ENCODE measurements at places on chromosomes 1 and 21.

- DNase-seq: no peak
Observed at GRCh38 chr21:15514073-15514946, 215.5 kb upstream of the USP25 start.

DNA sequence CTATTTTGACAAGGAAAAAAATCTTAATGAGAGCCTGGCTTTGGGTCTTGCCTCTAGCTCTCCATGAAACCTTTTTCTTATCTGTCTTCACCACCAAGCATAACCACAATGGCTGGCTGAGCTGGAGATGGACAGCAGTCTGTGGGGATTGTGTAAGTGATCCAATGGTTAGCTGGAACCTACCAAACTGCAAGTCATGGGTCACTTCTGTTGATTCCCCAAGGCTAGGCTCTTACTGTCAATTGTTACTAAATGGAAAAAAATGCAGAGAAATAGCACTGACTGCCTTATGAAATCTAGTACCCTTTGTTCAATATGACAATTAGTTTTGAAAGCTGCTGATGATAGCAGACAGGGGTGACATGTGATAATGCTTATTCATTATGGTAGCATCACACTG lies 359.0 kb downstream of the ST6GALNAC3 start:
- no peak for DNase-seq

DNA sequence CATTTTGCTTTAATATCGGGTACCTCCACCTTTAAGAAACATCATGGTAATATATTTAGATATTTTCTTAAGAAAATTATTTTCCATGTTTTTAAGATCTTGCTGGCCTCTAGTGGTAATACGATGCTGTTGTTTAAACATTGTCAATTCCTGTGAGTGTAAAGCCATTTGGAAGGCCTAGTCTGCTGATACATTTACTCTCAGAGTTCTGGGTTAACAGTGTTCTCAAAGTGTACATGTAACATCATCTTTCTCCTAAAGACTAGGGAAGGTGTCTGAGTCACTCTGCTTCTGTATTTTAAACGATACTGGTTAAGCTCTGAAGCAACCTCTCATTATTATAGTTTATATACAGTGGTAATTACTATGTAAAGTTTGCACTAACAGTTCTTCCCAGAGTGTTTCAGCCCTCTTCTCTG lies 189.1 kb downstream of the RASAL2 start:
- peak; percentile 75 for DNase-seq

GRCh38 chr21:33033094-33033951 lies 7.6 kb downstream of the OLIG2 start:
- no peak for DNase-seq

- peak; percentile 8 for DNase-seq
Observed at GRCh38 chr21:26659182-26659581, 86.1 kb upstream of the CYYR1 start.

GRCh38 chr1:44676484-44677200 lies 2.1 kb downstream of the ARMH1 start:
- DNase-seq: peak; percentile 94

Data from NB4 (cell line).